ENCODE measurements at places on chromosomes 11 and 22.

- no peak for DNase-seq
Measured at GRCh38 chr11:67452141-67452952, at the start of gene GPR152. Gene GPR152 (minus strand): TSS chr11:67452729. CDS start chr11:67452724, 5 bp downstream.

GRCh38 chr22:45552017-45552411 is 49.3 kb downstream of the FBLN1 start:
- no peak for DNase-seq

DNA sequence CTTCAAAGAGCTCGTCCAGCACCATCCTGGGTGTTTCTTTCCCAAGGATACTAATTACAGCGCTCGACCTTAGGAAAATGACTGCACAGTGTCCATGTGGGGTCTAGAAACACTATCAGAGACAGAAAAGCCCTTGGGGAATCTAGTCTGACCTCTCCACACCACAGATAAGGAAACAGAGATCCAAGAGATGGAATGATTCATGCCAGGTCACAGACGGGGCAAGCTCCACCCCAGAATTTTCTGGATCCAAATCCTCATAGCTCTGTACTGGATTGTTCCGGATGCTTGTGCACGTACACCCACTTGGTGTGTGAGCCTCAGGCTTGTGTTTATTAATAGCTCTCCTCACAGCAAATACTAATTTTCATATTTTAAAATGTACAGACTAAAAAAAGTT is 11.3 kb downstream of the ABTB2 start:
- no peak for DNase-seq

DNA sequence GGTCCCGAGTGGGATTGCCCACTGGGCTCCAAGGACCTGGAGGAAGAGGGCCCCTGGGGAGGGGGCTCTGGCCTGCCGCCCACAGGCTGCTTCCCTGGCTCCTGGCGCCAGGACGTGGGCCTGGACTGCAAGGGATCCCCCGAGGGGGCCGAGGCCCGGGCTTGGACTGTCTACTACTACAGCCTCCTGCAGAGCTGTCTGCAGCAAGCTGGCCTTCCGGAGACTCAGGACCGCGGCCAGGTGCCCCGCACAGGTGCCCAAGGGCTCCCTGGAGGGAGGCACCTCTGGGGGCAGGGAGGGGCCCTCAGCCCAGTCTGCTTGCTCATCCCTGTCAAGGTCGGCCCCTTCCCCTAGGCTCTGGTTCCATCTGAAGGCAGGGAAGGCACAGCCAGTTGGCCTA is 1.9 kb downstream of the CARNS1 start:
- no peak for DNase-seq

GRCh38 chr22:38441620-38442287 is 13.2 kb downstream of the KCNJ4 start:
- no peak for DNase-seq

GRCh38 chr11:88105526-88105925 is 69.7 kb downstream of the RAB38 start:
- no peak for DNase-seq

Data from AML-193 (cell line).